ENCODE measurements at places on chromosomes 2 and 18.

DNA sequence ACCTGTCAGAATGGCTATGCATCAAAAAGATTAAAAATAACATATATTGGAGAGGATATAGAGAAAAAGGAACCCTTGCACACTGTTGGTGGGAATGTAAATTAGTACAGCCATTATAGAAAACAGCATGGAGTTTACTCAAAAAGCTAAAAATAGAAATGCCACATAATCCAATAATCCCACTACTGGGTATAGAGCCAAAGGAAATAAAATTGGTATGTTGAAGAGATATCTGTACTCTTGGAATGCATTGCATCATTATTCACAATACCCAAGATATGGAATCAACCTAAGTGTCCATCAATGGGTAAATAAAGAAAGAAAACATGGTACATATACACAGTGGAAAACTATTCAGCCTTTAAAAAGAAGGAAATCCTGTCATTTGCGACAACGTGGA, 77.2 kb downstream of the C1D start:
- no peak for DNase-seq

DNA sequence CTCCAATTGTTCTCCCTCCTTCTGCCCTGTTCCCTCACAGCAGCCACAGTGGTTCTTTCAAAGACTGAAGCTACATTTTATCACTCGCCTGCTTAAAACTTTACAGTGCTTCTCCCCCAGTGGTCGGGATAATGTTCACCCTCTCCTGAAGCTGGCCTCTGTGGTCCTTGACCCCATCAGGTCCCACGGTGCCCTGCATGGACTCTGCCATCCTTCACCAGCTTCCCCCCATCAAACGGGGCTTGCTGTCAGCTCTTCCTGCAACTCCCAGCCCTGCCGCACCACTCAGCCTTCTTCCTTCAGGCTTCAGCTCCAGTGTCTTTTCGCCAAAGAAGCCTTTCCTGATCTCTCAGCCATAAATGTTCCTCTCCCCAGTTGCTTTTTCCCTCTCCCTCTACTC, 118.1 kb downstream of the NEDD4L start:
- DNase-seq = no peak

DNA sequence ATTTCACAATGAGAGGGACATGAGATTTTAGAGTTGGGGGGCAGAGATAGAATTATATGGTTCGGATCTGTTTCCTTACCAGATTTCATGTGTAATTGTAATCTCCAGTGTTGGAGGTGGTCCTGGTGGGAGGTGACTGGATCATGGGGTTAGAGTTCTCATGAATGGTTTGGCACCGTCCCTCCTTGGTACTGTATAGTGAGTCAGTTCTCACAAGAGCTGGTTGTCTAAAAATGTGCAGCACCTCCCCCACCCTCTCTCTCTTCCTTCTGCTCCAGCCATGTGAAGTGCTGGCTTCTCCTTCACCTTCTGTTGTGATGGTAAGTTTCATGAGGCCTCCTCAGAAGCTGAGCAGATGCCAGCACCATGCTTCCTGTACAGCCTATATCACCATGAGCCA, 138.1 kb downstream of the SCG2 start:
- no peak for DNase-seq

GRCh38 chr2:153373510-153374279, 104.9 kb downstream of the RPRM start:
- DNase-seq = no peak

- no peak for DNase-seq
Measured at GRCh38 chr2:122863532-122863931, 1108.1 kb downstream of the TSN start.
